Lower lobe of right lung (tissue), 2 donors: ENCODE measurements at places on chromosomes 16 and 17.

DNA sequence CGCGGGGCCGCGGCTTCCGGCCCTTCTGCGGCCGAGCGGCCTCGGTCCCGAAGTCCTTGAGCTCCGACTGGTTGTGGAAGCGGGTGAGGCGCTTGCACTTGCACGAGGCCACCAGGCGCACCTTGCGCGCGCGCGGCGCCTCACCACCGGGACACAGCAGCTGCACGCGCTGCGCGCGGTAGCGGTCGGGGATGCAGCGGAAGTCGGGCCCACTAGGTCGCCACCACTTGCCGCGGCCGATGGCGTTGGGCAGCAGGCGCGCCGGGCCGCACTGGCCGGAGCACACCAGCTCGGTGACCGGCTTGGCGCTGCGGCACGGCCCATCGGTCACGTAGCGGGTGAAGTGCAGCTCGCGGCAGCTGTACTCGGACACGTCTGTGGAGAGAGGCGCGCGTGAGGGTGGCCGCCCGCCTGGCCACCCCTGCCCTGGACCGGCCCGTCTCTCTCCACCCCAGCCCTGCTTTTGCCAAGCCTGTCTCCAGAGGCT, 3.2 kb downstream of the SOST start:
- DNase-seq: no peak

DNA sequence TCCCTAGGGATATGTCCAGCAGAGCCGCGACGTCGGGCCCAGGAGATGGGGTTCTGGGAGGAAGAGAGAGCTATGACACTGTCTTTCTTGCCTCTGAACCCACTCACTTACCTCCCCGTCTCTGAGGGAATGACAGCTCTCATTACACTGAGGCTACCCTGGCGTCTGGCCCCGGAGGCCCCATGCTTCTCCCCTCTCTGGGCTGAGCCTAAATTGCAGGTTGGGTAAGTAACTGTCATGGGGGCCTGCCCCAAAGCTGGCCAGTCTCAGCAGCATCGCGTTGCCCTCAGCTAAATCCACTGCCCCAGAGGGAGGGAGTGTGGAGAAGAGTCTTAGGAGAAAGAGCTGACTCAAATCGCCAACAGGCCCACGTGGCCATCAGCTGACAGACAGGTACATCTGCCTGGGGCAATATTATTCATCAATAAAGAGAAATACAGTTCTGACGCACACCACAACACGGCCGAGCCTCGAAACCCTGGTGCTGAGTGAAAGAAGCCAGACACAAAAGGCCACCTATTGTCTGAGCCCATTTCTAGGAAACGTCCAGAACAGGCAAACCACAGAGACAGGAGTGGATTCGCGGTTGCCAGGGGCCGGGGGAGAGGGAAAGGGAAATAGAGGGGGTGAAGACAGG, 156.4 kb downstream of the C16orf95 start:
- DNase-seq: no peak

GRCh38 chr16:83098536-83098935, 471.8 kb downstream of the CDH13 start:
- no peak for DNase-seq

- DNase-seq: no peak
Measured at GRCh38 chr17:66829883-66830282, 5.0 kb upstream of the CACNG5 start.

DNA sequence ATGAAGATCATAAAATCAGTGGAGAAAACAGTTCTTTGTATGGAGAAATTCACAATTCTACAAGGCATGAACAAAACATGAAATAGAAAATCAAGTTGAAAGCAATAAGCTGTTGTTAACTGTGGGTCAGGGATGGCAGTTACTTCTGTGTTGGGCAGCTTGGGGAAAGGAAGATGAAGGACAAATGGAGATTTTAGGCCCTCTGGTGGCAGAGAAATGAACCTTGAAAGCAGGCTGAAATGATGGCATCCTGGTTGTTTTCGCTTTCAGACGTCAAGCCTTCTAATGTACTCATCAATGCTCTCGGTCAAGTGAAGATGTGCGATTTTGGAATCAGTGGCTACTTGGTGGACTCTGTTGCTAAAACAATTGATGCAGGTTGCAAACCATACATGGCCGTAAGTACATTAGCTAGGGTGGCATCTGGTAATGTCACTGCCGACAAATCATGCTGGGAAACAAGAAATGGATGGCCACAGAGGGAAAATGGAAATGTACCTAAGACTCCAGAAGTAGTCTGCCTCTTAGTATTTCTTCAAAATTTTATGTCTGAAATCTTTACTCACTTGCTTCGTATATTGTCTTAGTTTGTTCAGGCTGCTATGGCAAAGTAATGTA, 108.9 kb downstream of the MAP2K6 start:
- no peak for DNase-seq

GRCh38 chr16:66298006-66298405, 68.5 kb upstream of the CDH5 start:
- DNase-seq: no peak

- DNase-seq: no peak
Measured at GRCh38 chr16:81809567-81809966, 30.5 kb downstream of the PLCG2 start.

DNA sequence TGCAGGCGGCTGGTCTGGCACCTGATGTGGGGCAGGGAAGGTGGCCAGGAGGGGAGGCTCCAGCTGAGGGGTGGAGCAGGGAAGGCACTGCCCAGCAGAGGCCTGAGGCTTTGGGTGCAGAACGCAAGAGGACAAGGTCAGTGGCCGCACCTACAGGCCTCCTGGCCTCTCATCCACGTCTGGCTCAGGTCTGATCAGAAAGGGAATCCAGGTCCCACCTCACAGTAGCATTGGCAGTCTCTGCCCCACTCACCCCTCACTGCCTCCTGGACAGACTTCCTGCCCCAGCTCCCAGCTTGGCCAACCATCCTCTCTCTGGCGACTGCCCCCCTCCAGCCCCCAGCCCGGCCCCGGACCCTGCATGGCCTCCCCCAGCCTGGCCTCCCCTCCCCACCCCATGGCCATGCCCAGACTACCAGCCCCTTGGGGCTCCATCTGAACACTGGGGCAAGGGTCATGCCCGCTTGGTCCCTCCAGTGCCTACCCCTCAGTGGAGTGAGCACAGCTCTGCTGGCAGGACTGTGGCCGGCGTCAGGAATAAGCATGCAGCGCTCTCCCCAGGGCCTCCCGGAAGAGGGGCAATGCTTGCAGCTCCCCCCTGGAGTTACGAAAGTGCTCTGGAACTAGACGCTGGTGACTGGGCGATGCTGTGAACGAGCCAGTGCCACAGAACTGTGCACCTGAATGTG, 4.6 kb downstream of the UTS2R start:
- DNase-seq: peak; percentile 25

DNA sequence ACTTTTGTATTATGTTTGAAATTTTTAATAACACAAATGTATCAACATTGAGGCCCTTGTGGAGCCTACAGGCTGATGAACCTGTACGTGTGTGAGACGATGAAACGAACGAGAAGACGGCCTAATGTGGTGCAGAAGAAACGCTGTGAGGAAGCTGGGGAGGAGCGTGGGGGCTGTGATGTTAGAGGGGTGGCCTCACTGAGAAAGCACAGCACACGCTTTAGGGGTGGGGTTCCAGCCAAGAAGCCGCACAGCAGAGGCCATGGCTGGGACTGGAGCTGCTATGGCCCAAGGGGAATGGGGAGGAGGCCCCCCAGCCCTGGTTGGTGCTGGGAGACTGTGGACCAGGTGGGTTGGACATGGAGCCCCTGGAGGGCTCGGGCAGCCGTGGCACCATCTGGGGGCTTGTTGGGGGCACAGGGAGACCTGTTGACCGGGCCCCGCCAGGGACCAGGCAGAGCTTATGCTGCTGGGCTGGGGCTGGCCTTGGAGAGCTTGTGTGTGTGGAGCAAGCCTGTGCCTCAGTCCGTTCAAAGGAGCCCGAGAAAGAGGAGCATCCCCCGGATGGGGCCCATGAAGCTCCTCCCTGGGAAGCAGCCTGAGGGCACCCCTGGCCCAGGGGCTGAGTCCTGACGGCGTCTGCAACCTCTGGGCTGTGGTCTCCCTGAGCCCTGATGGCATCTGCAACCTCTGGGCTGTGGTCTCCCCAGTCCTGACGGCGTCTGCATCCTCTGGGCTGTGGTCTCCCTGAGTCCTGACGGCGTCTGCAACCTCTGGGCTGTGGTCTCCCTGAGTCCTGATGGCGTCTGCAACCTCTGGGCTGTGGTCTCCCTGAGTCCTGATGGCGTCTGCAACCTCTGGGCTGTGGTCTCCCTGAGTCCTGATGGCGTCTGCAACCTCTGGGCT, 44.7 kb downstream of the METRNL start:
- DNase-seq: peak; percentile 45

GRCh38 chr17:80737106-80738019, 192.7 kb downstream of the RPTOR start:
- peak; percentile 66 for DNase-seq
